ENCODE measurements at places on chromosomes 1 and 21.

DNA sequence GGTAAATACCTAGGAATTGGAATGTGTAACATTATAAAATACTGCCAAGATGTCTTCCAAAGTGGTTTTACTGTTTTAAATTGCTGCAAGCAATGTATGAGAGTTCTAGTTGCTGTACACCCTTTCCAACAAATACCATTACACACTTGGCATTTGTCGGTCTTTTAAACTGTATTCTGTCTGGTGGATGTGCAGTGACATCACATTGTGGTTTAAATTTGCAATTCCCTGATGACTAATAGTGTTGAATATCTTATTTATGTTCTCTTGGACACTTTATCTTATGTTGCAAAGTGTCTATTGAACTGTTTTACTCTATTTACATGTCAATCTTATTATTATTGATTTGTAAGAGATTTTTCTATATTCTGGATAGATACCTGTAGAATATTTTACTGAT, 561.2 kb upstream of the B3GALT2 start:
- DNase-seq = no peak

DNA sequence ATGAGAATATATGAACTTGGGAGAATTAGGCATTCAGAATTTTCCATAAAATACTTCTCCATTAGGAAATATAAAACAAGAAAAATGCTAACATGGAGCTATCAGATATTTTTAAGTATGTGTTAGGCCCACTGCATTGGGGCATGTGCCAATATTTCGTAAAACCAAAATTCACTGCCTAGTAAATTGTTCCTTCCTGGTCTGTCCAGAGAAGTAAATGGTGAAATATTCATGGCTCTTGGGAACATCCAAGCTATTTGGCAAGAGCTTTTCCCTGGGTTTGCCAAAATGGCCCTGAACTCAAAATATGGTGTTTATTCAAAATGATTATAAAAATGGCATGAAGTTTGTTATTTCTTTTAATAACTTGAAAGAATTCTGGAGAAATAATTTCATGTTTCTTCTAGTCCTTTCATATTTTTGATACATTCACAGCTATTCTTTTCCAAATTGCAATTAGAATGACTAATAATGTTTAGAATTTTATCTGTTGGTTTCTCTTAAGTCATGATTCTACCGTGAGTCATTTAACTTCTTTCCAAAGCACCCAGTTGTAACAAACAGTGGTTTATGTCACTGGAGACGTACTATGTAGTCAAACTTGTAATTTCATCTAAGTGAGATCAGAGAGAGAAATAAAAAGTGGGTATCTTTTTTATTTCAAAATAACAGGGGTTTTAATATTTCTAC, 25.7 kb upstream of the SLC19A2 start:
- DNase-seq = no peak

- no peak for DNase-seq
Measured at GRCh38 chr1:230105754-230106625, 39.0 kb downstream of the GALNT2 start.

DNA sequence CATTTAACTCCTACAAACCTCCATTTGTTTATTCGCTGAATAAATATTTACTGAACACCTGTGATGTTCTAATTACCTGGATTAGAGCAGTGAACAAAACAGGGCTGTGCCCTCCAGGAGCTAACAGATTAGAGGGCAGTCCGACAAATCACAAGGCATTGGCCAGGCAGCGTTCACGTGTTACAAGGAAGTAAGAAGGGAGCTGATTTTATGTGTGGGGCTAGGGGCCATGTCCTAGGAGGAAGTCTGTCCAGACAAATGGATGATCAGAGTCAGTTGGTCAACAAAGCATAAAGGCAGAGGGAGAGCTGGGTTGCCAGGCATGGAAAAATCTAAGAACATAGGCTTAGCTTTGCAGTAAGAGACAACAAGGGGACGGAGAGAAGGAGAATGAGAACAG, 57.3 kb upstream of the BACE2 start:
- no peak for DNase-seq

DNA sequence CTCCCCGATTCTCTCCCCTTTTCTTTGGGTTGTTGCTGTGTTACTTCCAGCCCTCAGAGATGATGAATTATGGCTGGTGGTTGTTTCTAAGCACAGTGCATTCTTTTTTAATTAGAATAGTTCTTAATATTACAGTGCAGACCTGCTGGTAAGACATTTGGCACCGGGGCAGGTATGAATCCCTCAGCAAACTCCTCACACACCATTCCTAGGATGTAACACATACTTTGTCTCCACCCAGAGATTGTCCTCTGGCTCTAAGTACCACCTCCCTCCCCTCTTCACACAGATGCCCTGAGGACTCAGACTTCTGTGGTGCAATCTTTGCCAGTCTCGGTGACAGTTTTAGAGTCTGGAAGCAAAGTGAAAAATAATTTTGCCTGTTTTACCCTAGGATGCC, 143.1 kb downstream of the HLX start:
- DNase-seq = no peak

DNA sequence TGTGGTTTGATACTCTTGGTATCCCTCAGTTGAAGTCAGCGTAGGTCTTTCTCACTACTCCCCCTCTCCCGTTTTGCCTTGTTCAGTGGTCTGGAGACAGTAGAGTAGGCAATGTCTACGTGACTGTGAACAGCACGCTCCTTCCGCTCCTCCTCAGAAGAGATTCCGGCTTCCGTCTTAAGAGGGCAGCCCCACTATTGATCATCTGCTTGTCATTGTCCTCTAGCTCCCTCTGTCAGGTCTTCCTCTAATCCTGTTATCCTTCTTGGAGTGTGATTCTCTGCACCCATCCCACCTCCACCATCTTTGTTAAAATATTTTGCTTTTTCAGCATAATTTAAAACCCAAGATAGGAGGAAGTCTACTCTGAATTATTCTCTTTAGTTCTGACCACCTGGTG, 129.9 kb upstream of the KCNK2 start:
- no peak for DNase-seq

DNA sequence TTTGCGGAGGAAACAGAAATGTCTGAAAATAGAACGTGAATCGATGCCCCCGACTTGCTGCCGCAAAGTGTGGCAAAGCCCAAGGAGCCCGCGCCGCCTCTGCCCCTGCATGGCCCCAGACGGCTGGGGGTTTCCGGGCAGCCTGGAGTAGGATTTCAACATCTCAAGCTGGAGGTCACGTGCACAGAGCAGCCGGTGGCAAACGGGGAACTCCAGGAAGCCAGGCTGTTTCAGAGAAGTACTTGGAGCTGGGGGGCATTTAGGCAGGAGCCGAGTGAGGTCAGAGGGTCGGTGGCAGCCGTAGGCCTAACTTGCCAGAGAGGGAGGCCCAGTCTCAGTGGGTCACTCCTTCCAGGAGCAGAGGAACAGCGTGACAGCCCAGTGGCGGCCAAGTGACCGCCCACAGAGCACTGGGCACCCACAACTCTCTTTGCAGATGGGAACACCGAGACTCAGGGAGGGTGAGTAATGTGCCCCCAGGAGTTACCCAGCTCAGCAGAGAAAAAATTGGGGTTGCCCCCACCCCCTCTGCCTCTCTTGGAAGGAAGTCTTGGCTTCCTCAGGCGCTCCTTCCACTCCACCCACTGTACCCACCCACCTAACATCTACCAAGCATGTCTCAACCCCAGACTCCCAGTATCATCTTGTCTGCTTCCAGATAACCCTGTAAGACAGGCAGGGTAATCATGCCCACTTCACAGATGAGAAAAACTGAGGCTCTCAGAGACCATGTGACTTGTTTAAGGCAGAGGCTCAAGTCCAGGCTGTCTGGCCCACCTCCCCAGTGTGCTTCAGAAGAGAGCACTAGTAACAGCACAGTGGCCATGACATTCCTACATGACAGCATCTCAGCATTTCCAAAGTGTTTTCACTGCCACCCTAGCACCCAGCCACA, 179.4 kb downstream of the HIVEP3 start:
- peak; percentile 87 for DNase-seq

Measured in stimulated activated CD4-positive, alpha-beta T cell treated with anti-CD3 and anti-CD28 coated beads, Interleukin-4, amount 100 ng/mL, for 48 hours (primary cell).